ENCODE measurements at places on chromosomes 7 and 10. TPM values are rescaled to one million over a fixed set of nuclear protein-coding genes. Genes with fewer than 3 reads are reported as not detected.

Gene C7orf57
- total RNA-seq = not detected

- no peak overlapping the region for H3K27ac ChIP-seq
- peaks cover 12% of the 10 kb centered on the region for H3K27me3 ChIP-seq
- H3K4me1 ChIP-seq = no peaks in the 10 kb centered on the region
- DNase-seq = no peak
- no peaks in the 10 kb centered on the region for H3K36me3 ChIP-seq
Observed at GRCh38 chr10:110335314-110336064, 30.8 kb upstream of the SMNDC1 start.

DNA sequence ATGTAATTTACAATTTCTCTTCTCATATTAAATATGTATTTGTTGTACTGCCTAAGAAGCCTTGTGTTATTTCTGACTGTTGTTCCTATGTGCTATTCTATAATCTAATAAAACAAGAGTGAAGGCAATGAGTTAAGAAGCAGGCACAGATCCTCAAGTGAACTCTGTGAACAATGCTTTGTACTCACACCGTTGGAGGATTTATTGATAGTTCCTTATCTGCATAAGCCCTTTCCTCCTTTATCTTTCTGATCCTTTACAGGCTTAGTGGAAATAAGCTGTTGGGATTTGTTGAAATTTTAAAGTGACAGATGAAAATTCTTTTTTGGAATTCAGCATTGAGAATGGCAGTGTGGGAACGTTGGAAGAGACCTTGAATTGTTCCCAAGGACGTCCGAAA, 329.6 kb upstream of the NPVF start:
- no peaks in the 10 kb centered on the region for H3K36me3 ChIP-seq
- no peaks in the 10 kb centered on the region for H3K4me1 ChIP-seq
- DNase-seq = no peak
- H3K4me3 ChIP-seq = no peak overlapping the region
- H3K27ac ChIP-seq = no peak overlapping the region

DNA sequence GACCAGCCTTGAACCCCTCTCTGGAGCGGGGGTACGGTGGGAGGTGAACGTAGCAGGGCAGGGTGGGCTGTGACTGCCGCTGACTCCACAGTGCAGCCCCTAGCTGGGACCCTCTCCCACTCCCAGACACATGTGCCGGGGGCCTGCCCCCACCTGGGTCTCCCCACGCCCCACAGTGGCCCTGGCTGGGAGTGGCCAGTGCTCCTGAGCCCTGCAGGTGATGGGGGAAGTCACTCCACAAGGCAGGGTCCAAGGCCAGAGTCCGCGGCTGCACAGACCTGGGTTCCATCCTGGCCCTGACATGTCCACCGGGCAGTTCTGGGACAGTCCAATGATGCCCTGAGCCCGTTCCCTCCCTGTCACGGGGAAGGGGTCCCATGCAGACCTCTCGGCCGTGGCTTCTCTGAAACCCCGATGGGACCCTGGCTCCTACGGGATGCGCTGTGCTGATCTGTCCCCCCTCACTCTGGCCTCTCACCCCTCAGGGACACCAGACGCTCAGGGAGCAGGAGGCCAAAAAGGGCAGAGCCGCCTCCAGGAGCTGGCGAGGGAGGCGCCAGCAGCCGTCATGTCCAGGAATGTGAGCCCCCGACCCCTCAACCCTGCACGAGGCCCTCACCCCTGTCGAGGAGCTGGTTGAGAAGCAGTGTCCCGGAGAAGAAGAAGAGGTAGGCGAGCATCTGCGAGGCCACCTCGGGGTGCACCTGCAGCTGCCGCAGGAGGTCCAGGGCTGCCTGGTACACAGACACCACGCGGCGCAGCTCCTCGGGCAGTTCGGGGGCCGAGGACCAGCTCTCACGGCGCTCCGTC, 40.4 kb downstream of the AP5Z1 start:
- no peak overlapping the region for H3K4me3 ChIP-seq
- H3K4me1 ChIP-seq = peaks cover 7% of the 10 kb centered on the region
- no peak for DNase-seq
- H3K27ac ChIP-seq = no peak overlapping the region
- no peaks in the 10 kb centered on the region for H3K36me3 ChIP-seq

Gene PROSER2
- 6.7 TPM for total RNA-seq

GRCh38 chr10:68135922-68136792, 26.9 kb downstream of the MYPN start:
- H3K27me3 ChIP-seq = no peaks in the 10 kb centered on the region
- DNase-seq = no peak
- no peaks in the 10 kb centered on the region for H3K36me3 ChIP-seq
- H3K4me1 ChIP-seq = no peaks in the 10 kb centered on the region
- H3K27ac ChIP-seq = no peak overlapping the region

Gene CHCHD2
- total RNA-seq = 572 TPM

Gene IGF2BP3
- 37.7 TPM for total RNA-seq

Gene NUTM2E
- not detected for total RNA-seq

DNA sequence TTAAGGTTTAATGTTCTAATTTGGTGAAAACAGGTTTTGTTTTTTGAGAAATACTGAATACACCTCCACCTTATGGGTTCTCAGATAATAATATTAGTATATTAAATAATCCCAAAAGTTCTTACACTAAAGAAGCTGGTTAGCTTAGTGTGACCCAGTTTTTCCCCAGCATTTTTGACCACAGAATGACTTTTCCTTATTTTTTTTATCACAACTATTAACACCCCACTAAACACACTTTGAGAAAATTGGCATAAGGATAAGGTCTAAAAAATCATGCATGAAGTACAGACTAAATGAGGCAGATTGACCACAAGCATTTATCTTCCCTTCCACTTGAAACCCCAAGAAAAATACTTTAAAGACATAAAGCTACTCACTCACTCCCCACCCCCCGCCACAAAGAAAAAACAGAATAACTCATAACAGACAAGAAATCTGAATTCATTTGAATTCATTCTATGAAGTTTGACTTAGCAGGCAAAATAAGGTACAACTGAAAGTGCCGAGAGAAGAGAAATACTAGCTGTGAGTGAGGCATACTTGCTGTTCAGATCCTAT, 49.7 kb upstream of the WNT16 start:
- H3K4me1 ChIP-seq = no peaks in the 10 kb centered on the region
- H3K27me3 ChIP-seq = no peaks in the 10 kb centered on the region
- no peaks in the 10 kb centered on the region for H3K36me3 ChIP-seq
- DNase-seq = no peak

Gene DNAJC12
- 11.6 TPM for total RNA-seq

DNA sequence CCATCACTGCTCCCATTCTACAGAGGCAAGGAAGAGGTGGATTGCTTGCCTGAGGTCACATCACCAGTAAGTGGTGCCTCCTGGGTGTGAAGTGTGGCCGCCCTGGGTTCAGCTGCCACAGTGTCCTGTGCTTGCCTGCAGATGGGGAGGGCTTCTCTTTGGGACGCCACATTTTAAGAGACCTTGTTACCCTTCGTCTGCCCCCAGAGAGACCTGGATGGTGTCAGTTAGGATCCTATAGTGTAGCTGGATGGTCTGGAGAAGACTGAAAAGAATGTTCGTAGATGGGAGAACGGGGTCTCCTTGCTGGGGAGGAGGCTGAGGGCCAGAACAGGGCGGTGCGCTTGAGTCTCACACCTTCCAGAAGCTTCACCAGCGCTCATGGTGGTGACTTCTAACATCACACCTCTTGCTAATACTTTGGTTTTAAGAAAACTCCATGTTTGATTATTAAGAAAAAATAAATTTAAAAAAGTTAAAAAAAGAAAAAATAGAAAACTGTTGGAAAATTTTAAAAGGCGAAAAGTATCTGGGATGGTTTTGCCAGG, 2.3 kb downstream of the DOCK1 start:
- no peak for DNase-seq
- H3K4me1 ChIP-seq = peaks cover 40% of the 10 kb centered on the region
- no peaks in the 10 kb centered on the region for H3K36me3 ChIP-seq
- H3K27ac ChIP-seq = no peak overlapping the region

All from HepG2 (cell line).